ENCODE measurements at places on chromosomes 4 and X.

DNA sequence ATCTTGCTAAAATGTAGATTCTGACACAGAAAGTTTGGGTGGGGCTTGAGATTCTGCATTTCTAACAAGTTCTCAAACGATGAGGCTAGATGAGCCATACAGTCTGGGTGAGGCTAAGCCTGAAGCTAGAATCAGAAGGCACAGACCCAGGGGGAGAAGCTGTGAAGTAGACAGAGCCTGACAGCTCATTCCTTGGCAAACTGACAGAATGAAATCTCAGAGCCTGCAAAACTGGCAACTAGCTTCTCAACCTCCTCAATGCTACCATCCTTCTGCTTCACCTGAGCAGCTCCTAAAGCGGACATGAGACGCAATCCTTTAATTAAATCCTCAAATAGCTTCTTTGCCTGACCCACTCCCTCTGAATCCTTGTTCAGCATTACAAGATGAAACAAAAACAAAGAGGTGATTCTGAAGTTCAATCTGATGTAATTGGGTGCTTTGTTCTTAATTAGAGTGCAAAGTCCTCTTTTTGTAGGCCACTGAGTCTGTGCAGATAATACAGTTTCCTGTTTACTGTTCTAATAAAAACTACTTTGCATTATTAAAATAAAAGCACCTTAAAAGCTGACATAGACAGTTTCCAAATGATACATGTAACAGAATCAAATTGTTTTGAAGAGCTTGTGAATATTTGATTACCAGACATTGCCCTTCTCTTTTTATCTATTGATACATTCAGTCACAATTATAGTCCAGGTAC is 71.0 kb upstream of the BMP2K start:
- peak; percentile 64 for DNase-seq

- DNase-seq, result no peak
Measured at GRCh38 chr4:48225368-48226141, 44.1 kb downstream of the TEC start.

DNA sequence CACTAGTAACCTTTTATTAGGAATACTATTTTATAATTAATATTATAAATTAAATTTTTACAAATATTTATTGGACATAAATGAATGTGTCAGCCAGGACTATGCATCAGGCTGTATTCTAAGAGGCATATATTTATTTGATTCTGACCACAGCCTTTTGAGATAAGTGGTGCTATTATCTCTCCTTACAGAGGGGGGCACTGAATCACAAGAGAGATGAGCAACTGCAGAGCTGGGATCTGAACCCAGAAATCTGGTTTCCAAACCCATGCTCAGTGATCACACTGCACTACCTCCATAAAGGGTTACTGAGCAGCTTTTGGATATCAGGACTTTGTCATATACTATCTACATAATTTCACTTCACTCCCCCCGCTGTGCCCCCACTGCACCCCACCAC is 322.0 kb downstream of the TMA16 start:
- DNase-seq, result peak; percentile 6

GRCh38 chr4:151628001-151628608 is 132.7 kb downstream of the GATB start:
- DNase-seq, result no peak

DNA sequence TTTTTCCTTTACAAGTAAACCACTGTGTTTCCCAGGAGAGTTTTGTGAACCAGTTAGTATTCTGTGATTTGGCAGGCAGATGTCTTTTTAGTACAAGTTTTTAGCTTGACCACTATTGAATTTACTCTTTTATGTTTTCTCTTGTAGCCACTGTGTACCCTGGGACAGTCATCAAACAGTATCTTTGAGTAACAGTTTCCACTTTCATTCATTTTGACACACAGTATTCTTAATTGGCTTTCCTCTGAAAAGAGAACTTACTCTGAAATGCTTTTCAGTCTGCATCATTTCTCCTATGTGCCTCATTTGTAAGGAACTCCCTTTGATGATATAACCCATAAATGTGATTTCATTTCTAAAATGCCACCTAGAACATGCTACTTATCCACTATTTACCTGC is 476.5 kb downstream of the PDGFC start:
- no peak for DNase-seq

DNA sequence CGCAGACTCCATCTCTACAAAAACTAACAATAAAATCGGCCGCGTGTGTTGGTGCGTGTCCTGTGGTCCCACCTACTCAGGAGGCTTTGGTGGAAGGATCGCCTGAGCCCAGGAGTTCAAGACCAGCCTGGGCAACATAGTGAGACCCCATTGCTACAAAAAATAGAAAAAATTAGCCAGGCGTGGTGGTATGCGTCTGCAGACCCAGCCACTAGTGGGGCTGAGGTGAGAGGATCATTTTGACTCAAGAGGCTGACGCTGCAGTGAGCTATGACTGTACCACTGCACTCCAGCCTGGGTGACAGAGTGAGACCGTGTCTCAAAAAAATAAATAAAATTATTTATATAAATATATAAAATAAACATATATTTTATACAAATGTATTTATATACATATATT is 22.3 kb downstream of the ASMTL start:
- no peak for DNase-seq

GRCh38 chr4:130985371-130985770 is 1889.4 kb downstream of the C4orf33 start:
- DNase-seq, result no peak

DNA sequence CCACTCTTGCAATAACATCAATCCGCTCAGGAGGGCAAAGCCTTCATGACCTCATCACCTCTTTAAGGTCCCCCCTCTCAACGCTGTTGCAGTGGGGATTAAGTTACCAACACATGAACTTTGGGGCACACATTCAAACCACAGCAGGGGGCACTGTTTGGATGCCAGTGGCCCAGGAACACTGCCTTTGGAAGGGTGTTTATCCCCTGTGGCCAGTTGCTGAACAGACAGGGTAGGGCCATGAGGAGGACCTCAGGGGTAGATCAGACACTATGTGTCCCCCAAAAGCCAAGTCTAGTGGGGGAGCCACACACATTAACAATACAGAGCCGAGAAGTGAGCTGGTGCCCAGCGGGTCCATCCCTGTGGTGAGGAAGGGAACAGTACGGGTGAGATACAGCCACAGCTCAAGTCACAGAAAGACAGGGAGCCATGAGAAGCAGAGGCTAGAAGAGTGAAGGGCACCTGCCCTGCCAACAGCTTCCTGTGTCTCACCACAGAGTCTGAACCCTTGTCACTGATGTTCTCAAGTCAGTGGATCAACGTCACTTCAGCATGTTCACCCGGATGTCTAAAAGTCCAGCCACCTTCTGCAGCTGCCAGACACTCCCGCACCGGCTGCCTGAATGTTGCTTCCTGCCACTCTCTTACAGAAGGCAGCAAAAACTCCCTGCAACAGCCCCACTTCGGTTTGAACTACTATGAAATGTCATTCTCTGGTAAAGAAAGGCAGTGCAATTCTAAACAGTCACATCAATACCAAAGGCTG is 19.9 kb upstream of the MXD4 start:
- DNase-seq, result no peak

GRCh38 chrX:69280933-69281332 is 115.7 kb upstream of the PJA1 start:
- no peak for DNase-seq

DNA sequence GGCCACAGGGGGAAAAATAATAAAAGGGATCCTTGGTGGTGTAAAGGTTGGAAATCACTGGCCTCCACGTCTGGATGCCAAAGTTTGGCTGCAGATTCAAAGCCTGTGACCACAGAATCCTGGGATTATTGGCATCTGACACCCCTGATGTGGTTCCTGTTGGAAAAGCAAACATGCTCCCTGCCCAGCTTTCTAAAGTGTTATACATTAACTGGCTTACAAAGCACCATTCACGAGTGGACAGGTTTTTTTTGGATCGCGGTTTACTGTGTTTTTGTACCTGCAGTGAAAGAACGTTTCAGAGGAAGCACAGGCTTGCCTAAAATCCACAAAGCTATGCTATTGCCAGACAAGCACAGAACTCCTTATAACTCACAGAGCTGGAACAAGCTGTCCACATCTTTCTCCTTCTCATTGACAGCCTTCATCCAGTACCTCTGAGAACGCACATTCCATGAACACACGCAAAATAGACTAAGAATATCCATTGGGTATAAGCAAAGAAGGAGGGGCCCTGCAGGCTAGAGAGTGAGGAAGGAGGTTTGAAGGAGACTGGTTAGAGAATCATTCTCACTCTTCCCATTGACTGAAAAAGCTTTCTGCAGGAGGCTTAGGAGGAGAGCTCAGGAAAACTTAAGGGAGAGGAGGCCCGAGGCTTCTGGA is 14.5 kb upstream of the CAPN6 start:
- DNase-seq, result no peak

GRCh38 chr4:1222036-1222789 is 26.7 kb downstream of the CTBP1 start:
- DNase-seq, result no peak

GRCh38 chr4:109462297-109462696 is 28.7 kb downstream of the SEC24B start:
- no peak for DNase-seq

- peak; percentile 57 for DNase-seq
Measured at GRCh38 chrX:54042609-54043021, 1.7 kb downstream of the PHF8 start.

DNA sequence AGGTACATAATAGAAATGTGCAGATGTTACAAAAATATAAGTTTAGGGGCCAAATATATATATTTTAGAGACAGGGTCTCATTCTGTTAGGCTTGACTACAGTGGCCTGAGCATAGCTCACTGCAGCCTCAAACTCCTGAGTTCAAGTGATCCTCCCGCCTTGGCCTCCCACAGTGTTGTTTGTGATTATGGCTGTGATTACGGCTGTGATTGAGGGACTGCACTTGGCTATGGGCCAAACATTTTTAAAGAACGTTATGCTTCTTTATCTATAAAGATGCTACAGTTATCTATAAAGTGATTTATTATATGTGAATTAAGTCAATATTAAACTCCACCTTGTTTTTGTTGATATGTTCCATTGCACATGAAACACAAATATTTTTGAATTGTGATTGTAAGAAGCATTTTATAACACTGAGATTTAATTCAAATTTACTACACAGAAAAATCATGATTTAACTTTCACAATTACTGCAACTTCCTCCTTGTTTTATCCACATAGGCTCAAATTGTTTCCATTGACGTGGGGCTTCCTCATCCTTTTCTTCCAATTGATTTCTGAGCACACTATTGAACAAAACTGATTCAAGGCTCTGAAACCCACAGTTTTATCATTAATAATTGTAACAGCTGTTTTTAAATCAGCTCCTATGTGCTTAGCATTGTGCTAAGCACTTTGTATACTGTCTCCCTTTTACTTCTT is 68.4 kb upstream of the BMPR1B start:
- DNase-seq, result no peak

DNA sequence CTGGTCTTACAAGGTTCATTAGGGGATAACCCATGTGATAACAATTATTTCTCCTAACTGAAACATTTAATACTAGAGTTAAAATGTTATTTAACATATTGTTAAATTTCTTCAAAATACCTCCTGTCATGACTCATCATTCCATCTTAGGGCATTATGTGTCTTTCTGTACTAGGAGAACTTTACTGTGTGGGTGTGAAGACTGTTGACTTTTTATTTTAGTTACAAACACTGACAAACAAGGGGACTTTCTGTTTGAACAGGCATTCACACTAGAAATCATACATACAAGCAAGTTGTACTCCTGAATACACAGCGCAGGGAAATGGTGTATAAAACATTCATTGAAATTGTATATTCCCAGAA is 175.9 kb downstream of the FBXW7 start:
- DNase-seq, result peak; percentile 42

DNA sequence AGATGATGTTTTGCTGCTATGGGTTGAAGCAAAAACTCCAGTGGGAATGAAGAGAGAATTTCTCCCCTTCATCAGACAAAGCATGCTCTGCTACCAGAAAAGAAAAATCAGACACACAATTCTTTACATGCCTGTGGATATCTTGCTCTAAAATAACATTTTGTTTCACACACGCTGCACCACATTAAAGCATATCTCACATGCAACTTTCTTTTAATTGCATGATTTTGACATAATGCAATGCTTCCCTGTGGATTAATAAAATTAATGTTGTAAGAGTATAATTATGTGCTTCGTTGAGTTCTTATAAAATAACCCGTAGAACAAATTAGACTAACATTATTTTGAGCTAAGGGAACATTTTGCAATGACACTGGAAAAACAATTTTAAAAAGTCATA is 2230.7 kb downstream of the PCDH7 start:
- DNase-seq, result no peak

DNA sequence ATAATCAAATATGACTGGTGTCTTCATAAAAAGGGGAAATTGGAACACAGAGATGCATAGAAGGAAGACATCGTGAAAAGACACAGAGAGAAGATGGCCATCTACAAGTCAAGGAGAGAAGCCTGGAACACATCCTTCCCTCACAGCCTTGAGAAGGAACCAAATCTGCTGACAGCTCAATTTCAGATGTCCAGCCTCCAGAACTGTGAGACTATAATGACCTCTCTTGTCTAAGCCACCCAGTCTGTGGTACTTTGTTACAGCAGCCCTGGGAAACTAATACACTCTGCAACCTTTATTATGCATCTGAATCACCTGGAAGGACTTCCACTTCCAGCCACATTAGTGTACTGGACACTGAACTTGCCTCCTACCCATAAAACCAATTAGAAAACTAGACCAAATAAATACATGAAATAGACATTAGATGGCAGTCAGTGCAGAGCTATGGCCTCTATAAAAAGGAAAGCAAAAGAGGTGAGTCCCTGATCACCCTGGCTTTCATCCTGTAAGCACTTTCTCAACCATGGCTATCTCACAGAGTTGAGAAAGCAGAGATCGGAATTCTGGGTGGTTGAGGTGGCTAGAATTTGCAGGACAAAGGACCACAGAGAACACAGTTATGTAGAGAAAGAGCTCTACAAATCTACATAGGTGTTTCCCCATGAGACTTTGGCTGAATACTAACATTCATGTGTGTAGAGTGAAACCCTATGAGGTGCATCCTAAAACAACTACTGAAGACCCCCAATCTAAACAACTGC is 25.7 kb downstream of the GAB3 start:
- DNase-seq, result no peak

DNA sequence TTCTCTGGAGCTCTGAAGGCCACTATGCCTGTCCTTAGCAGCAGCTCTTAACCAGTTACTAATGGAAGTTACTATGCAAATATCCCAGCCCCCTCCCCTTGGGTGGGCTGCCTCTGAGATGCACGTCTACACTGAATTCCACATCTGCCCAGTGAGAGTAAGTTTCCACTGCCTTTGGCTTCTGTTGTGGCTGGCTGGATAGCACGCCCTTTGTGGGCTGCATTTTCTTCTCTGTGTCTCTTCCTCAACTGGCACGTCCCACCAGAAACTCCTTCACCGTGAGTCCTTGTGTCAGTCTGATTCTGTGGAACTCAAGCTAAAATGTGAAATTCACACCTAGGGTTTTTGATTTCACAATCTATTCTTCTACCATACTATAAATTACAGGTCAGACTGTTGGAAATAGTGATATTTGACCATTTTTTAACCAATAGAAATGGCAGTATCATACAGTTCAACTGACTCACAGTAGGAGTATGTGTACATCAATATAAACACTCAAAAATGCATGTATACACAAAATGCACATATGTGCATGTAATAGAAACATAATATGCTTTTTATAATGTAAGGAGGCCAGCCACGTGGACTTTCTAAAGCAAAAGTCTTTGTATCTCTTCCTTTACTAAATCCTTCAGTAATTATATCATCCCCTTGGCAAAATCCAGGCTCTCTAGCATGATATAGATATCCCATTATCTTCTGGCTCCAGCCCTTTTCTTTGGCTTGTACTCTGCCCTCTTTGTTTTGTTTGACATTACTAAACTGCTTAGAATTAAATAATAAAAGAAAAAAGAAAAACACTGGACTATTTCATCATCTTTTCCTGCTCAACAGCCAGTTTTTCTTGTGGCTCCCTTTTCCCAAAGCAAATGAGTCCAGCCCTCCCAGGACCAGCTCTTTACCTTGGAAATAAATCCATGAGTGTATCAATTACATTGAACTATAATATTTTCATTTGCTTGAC is 33.2 kb upstream of the LDB2 start:
- no peak for DNase-seq

All from amniotic epithelial cell (primary cell).